ENCODE measurements at places on chromosomes 16 and 17.

- DNase-seq: no peak
Observed at GRCh38 chr17:17853811-17854447, 17.1 kb upstream of the SREBF1 start.

DNA sequence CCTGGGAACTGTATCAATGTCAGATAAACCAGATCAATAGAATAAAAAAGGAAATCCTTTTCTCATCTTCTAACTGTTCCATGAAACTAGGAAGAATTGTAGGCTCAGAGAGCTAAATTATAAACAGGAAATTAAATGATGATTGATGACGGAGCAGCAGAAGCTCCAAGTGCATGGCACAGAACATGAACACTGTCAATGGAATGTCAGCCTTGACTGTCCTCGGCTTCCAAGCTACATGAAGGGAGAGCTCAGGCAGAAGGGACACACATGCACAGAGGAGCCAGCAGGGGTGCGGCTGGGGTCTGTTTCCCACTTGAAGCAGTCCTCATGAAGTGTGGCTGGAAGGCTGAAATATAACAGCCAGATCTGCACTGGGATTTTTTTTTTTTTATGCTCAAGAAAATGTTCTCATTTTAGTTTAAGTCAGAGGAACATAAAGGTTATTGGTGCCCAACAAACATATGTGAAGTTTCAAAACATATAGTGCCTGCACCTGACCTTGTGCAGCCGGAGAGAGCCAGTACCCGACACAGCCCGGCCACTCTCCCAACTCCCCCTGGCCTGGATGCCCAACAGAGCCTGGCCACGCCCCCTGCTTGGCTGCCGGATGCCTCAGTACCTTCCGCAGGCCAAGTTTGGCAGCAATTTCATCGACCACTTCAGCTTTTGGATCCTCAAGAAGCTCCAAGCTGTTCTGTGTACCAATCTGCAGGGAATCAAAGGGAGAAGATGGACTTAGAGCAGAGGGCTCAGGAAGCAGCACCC lies 37.0 kb downstream of the NPLOC4 start:
- DNase-seq: no peak

DNA sequence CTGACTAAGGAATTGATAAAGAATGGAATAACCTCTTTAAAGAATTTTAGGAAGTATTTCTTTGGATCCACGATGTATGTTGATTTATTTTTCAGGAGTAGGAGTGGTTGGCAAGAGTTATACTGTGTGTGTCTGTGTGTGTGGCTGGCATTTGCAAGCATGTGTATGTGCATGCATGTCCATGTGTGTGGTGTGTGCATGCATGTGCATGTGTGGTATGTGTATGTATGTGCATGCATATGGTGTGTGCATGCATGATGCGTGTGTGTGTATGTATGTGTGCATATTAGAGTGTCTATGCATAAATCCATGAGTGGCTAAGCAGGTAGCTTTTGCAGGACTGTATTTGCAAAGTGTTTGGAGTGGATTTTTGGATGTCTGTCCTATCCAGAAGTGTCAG lies 120.8 kb downstream of the HS3ST2 start:
- no peak for DNase-seq

GRCh38 chr16:55042556-55043432 lies 112.1 kb downstream of the IRX5 start:
- no peak for DNase-seq

DNA sequence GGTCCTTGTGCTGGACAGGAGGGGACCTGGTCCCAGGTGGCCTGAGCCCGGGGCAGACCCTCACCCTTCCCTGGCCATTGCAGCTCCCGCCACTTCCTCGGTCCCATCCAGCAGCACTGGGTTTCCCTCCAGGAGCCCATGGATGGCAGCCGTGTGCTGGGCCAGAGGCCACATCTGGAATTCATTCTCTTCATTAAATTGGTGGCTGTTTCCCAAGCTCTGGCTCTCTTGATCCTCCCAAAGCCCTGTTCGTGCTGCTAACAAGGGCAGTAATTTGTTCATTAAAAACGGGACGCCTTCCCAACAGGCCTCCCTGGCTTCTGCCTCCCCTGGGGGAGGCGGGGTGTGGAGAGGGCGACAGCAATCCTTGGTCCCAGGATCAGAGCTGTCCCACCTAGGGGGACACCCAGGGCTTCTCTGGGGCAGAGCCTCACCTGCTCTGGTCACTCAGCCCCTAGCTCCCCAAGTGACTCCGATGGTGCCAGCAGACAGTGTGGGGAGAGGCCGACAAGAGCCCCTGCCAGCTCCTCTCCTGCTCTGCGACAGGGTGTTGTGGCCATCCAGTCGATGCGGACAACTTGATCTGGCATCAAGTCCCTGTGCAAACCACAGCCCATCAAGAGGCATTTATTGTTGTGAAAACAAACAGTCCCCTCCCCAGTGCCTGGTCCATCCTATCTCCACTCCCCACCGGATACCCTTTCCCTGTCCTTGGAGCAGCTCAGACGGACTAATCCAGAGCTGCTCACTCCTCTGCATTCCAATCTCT lies 44.0 kb downstream of the SDK2 start:
- no peak for DNase-seq

GRCh38 chr17:66275651-66276050 lies 26.8 kb upstream of the PRKCA start:
- peak; percentile 41 for DNase-seq

DNA sequence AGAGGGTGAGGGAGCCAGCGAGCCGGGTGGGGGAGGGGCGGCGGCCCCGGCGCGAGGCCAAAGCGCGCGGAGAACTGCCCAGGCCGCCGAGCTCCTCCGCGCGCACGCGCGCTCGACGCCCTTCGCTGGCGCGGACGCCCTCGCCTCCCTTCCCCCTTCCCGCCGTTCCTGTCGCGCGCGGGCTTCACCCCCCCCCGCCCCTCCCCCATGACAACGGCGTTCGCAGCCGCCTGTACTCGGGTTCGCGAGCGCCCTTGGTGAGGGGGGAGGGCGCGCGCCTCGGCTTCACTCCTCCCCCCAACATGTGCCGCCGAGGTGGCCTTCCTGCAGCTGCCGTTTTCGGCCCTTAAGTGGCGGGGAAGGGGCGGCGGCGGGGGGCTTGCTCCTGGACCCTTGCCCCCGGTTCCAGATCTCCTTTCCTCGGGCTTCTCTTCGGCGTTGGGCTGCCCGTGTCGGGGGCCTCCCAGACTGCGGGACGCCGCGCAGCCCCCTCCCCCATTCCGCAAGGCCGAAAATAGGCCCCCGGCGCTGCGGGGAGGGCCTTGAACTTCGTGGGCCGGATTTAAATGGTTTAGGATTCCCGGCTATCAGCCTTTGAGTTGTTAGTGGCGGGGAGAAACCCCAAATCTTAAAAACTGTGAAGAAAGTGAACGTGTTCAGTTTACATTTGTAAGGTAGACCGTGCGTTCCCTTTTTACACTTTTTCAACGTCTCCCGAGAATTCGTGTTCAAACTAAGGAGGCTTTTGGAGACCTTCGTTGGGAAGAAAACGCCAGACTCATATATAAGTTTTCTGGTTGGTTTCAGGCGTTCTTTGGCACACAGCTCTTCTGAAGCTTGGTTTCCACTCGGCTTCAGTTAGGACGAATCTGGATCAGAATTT lies 653 bp downstream of the SRRM2 start:
- peak; percentile 56 for DNase-seq

GRCh38 chr16:57533431-57534336 lies 2.7 kb downstream of the CCDC102A start:
- no peak for DNase-seq

- DNase-seq: no peak
Observed at GRCh38 chr16:569445-570254, at the start of gene PIGQ. Gene PIGQ, plus strand, starts transcription at chr16:569968. Its CDS starts 4,107 bp downstream, at chr16:574075.

GRCh38 chr17:48604770-48605329 lies at the start of gene HOXB6:
Gene HOXB6, minus strand, starts transcription at chr17:48604986. Its CDS starts 6,836 bp downstream, at chr17:48598150.
- no peak for DNase-seq

GRCh38 chr16:82033006-82033405 lies 2.0 kb upstream of the HSD17B2 start:
- DNase-seq: no peak

DNA sequence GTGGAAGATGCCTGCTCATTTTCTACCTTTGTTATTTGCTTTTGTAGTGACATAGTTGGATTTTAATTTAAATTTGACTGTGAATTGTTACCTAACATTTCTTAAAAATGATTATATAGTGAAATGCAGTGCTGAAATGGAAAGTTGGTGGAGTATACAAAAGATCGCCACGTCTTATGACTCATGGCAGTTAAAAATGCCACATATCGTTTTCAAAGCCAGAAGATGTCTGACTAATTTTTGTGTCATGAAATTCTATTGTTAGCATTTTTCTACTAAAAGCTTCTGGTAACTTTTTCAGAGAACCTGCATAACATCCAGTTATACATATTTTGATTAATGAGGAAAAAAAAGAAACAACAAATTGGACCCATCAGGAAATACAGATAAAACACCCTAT lies 20.6 kb downstream of the MAP2K4 start:
- no peak for DNase-seq

DNA sequence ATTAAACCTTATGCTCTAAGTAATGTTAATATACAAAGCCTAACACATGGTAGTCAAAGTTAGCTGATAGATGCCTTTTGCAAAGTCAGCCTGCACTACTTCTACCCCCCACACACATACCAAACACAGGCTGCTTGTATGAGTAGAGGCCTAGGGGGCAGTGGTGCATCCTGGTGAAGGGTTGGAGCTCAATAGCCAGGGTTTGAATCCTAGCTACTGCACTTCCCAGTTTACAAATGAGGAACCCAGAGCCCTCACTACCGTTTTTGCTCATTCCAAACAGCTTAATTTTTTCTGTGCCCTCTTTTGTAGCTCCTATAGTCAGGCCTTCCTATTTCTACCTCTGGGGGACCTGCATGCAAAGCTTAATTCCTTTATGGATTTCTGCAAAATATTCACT lies 18.9 kb upstream of the HYDIN start:
- DNase-seq: no peak
